ENCODE measurements at places on chromosomes 7 and 10. TPM values are rescaled to one million over a fixed set of nuclear protein-coding genes. Genes with fewer than 3 reads are reported as not detected.

The A1CF gene
- total RNA-seq = 0.13 TPM

The GPR37 gene
- total RNA-seq = 0.73 TPM

The PCBD1 gene
- total RNA-seq = 230 TPM

The FAM204A gene
- 40.4 TPM for total RNA-seq

The ABCB1 gene
- total RNA-seq = 0.08 TPM

The ZNF425 gene
- 1.4 TPM for total RNA-seq

The SPDYE8 gene
- not detected for total RNA-seq

The CTNNA3 gene
- not detected for total RNA-seq

The CYP2C8 gene
- not detected for total RNA-seq

The AGBL3 gene
- total RNA-seq = 1.4 TPM

The TLX1 gene
- total RNA-seq = not detected
